ENCODE measurements at places on chromosomes 7 and 10. TPM values are rescaled to one million over a fixed set of nuclear protein-coding genes. Genes with fewer than 3 reads are reported as not detected.

DNA sequence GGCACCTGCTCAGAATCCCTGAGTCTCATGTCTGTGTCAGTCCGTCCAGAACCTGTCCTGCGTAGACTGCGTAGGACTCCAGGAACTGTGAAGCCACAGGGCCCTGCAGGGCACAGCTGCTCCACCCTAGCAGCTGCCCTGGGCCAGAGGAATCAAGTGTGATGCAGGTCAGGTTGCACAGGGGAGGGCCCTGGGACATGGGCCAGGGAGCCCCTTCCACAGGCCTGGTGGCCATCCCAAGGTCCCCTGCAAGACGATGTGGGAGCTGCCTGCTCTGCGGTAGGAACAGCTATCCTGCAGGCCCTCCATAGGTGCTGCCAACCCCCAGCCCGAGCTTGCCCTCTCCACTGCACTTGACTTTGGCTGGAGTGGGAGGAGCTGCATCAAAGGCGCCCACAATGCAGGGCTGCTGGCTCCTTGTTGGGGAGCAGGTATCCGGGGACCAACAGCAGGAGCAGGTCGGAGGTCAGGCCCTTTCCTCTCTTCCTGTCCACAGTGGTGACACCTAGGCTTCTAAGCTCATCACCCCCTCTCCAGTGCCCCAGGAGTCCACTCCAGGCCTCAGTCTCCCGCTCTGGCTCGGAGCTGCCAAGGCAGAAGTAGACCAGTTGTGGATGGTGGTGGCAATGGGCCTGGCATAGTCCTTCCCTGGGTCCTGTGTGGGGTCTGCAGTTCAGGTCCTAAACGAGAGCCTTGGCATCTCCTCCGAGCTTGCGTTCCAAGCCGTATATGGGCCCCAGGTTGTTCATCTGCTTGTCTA lies 149.1 kb downstream of the MAPK8 start:
- no peak for ATAC-seq

GRCh38 chr10:116385994-116386809 lies 41.4 kb upstream of the PNLIPRP3 start:
- no peak for ATAC-seq

GRCh38 chr7:19982841-19983835 lies 209.7 kb upstream of the TMEM196 start:
- ATAC-seq = no peak

The SH3PXD2A gene
- 8.0 TPM for total RNA-seq

GRCh38 chr10:79306644-79307220 lies 40.5 kb upstream of the PPIF start:
- ATAC-seq = no peak

Measured in activated T-helper 17 cell treated with anti-CD3 and anti-CD28 coated beads, Interleukin-2, amount 50 U/mL, for 72 hours (primary cell).